CD4-positive, alpha-beta T cell (primary cell): ENCODE measurements at places on chromosomes 7 and 10. TPM values are rescaled to one million over a fixed set of nuclear protein-coding genes. Genes with fewer than 3 reads are reported as not detected.

The PLAC9 gene
- total RNA-seq, result not detected

The OR6B1 gene
- not detected for total RNA-seq

The AGR2 gene
- not detected for total RNA-seq

The ACSM6 gene
- total RNA-seq, result not detected

The SUGCT gene
- total RNA-seq, result 1.2 TPM

The TMEM120A gene
- 10.0 TPM for total RNA-seq

The OR2A42 gene
- not detected for total RNA-seq

The TDRD1 gene
- not detected for total RNA-seq

The CRYGN gene
- 0.14 TPM for total RNA-seq

GRCh38 chr10:10096296-10096695 lies 921.4 kb upstream of the CELF2 start:
- H3K36me3 ChIP-seq, result no peaks in the 10 kb centered on the region
- DNase-seq, result no peak
- no peaks in the 10 kb centered on the region for H3K27me3 ChIP-seq
- no peak overlapping the region for H3K4me3 ChIP-seq
- H3K27ac ChIP-seq, result no peak overlapping the region

GRCh38 chr7:83574616-83575015 lies 74.3 kb downstream of the SEMA3E start:
- H3K27me3 ChIP-seq, result no peaks in the 10 kb centered on the region
- DNase-seq, result no peak
- no peak overlapping the region for H3K4me3 ChIP-seq
- H3K27ac ChIP-seq, result no peak overlapping the region
- H3K36me3 ChIP-seq, result no peaks in the 10 kb centered on the region

DNA sequence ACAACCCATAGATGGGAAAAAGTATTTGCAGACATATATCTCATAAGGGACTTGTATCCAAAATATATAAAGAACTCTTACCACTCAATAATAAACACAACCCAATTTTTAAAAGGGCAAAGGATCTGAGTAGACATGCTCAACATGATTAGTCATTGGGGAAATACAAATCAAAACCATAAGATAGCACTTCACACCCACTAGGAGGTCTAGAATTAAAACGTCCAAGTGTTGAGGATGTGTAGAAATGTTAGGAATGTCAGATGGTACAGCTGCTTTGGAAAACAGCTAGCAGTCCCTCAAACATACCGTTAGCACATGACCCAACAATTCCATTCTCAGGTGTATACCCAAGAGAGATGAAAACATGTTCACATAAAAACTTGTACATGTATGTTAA lies 8.3 kb downstream of the PSTK start:
- DNase-seq, result no peak
- no peak overlapping the region for H3K4me3 ChIP-seq
- H3K4me1 ChIP-seq, result no peaks in the 10 kb centered on the region
- no peaks in the 10 kb centered on the region for H3K27me3 ChIP-seq
- H3K27ac ChIP-seq, result no peak overlapping the region

DNA sequence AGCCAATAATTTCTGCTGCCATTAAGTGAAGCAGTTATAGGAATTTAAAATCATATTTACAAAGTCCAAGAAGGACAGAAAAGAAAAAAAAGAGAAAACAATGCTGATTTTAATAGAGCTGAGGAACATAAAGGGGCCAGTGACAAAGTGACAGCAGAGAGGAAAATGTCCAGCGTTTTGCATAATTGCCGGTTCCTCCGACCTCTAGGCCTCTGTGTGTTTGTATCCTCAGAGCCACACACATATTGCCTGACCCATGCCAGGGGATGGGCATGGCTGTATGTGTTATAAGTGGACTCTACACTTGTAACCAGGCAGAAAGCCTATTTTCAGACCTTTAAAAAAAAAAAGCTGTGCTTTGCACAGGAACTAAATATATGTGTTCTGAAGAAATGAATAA lies 366.8 kb upstream of the C7orf33 start:
- no peak for DNase-seq
- no peaks in the 10 kb centered on the region for H3K4me1 ChIP-seq
- no peak overlapping the region for H3K27ac ChIP-seq
- H3K4me3 ChIP-seq, result no peak overlapping the region
- H3K36me3 ChIP-seq, result no peaks in the 10 kb centered on the region

DNA sequence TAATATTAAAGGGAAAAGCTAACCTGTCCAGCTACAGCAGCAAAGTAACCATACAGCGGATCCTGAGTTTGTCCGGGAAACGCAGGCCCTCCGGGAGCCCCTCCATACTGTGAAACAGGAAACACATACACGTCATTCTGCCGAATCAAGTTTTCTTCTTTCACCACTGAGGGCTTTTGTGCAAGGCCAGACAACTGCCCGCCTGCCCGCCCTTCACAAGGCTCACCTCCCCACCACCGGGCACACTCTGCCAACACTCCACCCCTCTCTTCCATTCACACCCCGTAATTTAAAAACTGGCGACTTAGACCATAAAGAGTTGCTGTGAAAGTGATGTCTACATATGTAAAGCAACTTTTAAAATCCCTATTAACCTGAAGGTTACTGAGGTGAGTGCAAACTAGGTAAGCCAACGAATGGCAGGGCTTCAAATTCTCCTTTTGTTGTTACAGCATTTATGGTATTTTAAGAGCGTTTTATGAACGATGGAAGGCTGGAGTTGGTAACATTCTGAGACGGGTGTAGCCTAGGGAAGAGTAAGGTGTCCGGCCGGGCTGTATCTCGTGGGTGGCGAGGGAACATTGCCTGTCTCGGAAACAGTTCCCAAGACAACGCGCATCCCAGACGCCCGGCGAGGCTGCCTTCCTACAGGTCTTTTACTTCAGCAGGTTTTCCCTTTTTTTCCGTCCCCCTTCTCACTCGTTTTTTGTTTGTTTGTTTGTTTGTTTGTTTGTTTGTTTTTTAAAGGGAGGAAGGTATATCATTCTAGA lies 817 bp downstream of the SRI start:
- H3K4me3 ChIP-seq, result peak overlapping the region; percentile 74
- no peak for DNase-seq
- peak overlapping the region; percentile 58 for H3K27ac ChIP-seq
- H3K4me1 ChIP-seq, result peaks cover 24% of the 10 kb centered on the region
- H3K27me3 ChIP-seq, result no peaks in the 10 kb centered on the region
- peaks cover 32% of the 10 kb centered on the region for H3K36me3 ChIP-seq

- H3K27me3 ChIP-seq, result no peaks in the 10 kb centered on the region
- H3K4me3 ChIP-seq, result no peak overlapping the region
- H3K4me1 ChIP-seq, result no peaks in the 10 kb centered on the region
- DNase-seq, result no peak
- H3K36me3 ChIP-seq, result no peaks in the 10 kb centered on the region
- H3K27ac ChIP-seq, result no peak overlapping the region
Observed at GRCh38 chr7:14754631-14755030, 147.9 kb downstream of the DGKB start.

DNA sequence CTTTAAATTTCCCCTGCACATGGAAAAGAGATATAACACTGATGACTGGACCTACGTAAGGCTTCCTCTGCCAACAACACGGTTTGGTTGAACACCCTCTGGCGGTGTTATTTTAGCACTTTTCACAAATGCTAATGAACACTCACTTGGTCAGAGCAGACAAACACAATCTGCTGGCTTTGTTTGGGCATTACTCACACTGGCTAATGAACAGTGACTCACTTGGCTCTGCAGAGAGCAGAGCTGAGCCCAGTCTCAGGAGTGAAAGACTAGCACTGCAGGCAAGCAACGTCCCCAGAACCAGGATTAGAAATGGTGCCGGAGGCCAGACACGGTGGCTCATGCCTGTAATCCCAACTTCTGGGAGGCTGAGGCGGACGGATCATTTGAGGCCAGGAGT lies 430.8 kb downstream of the PLXNA4 start:
- no peak overlapping the region for H3K27ac ChIP-seq
- no peaks in the 10 kb centered on the region for H3K27me3 ChIP-seq
- H3K36me3 ChIP-seq, result no peaks in the 10 kb centered on the region
- no peak overlapping the region for H3K4me3 ChIP-seq

DNA sequence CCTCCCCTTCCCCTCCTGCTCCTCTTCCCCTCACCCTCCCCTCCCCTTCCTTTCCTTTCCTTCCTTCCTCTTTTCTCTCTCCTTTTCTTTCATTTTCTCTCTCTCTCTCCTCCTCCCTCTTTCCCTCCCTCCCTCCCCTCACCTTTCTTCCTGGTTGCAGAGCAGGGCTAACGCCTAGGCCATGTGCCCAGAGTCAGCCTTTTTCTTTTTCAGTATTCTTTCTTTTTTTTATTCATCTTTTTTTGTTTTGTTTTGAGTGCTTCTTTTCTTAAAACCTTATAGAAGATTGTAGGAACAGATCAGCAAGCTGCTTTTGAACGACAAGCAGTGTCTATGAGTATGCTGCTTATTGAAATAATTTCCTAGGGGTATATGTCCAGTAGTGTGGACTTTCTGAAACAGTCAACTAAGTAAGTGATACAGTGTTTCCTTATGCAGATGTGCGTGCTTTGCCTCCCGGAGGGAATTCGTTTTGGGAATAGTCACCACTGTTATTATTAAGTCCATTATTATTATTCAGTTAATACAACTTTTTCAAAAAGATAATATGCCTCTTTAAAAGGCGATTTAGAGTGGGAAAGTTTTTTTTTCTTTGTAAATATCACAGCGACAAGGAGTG lies 219.2 kb downstream of the CAMK1D start:
- H3K27ac ChIP-seq, result no peak overlapping the region
- no peak for DNase-seq
- H3K27me3 ChIP-seq, result no peaks in the 10 kb centered on the region
- no peak overlapping the region for H3K4me3 ChIP-seq

- H3K4me1 ChIP-seq, result peaks cover 2% of the 10 kb centered on the region
- peak; percentile 36 for DNase-seq
- H3K4me3 ChIP-seq, result no peak overlapping the region
- H3K27me3 ChIP-seq, result peaks cover 9% of the 10 kb centered on the region
- no peaks in the 10 kb centered on the region for H3K36me3 ChIP-seq
Observed at GRCh38 chr10:99560277-99561126, 27.8 kb downstream of the NKX2-3 start.

- DNase-seq, result no peak
- no peaks in the 10 kb centered on the region for H3K27me3 ChIP-seq
- H3K4me1 ChIP-seq, result no peaks in the 10 kb centered on the region
- H3K4me3 ChIP-seq, result no peak overlapping the region
- H3K36me3 ChIP-seq, result no peaks in the 10 kb centered on the region
Observed at GRCh38 chr10:79178614-79179163, 109.9 kb downstream of the ZMIZ1 start.

DNA sequence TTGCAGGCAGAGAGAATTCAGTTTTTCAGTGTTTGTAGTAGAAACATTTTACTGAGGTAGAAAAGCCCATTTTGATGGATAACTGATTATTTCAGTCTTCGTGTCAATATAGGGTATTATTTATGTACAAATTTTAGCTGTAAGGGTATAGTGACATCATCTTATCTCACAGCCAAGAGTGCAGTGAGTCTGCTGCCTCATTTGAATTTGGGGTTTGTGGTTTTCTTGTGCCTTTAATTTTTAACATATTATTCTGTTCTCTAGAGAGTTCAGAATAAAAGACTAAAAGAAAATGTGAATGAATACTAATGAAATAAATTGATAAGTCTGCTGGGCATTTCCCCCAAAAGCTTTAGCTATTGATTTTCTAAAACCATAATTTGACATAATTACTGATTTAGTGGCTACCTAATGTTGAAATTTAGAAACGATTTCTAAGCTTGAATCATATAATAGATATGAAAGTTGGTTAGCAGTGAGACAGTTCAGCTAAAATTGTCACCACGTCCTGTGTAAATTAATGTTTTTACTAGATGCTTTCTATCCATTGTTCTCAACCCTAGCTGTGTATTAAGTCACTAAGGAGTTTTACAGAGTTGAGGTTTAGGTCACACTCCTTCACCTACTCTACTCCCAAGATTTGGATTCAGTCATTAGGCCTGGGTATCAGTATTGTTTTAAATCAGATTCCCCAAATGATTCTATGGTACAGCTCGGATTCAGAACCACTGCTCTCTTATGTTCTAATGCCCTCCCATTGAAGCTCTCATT lies 37.3 kb downstream of the ACADSB start:
- H3K27ac ChIP-seq, result no peak overlapping the region
- no peaks in the 10 kb centered on the region for H3K4me1 ChIP-seq
- H3K4me3 ChIP-seq, result no peak overlapping the region
- no peak for DNase-seq
- no peaks in the 10 kb centered on the region for H3K27me3 ChIP-seq
- peaks cover 39% of the 10 kb centered on the region for H3K36me3 ChIP-seq

DNA sequence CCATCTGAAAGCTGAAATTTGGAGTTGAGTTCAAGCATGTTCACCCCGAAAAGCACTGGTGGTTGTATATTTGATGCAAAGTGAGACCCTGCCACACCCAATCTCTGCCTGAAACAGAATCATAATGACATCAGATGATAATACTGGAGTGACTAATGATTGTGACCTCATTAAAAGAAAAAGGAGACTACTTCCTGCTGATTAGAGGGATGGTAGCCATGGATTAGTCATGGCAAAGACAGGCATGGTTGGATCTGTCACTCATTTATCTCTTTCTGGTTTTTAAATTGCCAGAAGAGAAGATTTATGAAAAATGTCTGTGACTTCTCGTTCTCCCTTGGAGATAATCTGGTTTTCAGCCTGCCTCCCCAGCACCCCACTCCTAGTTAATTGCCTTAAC lies 101.2 kb downstream of the BAMBI start:
- H3K36me3 ChIP-seq, result no peaks in the 10 kb centered on the region
- no peak overlapping the region for H3K27ac ChIP-seq
- no peaks in the 10 kb centered on the region for H3K4me1 ChIP-seq
- H3K27me3 ChIP-seq, result no peaks in the 10 kb centered on the region
- DNase-seq, result no peak
- no peak overlapping the region for H3K4me3 ChIP-seq

DNA sequence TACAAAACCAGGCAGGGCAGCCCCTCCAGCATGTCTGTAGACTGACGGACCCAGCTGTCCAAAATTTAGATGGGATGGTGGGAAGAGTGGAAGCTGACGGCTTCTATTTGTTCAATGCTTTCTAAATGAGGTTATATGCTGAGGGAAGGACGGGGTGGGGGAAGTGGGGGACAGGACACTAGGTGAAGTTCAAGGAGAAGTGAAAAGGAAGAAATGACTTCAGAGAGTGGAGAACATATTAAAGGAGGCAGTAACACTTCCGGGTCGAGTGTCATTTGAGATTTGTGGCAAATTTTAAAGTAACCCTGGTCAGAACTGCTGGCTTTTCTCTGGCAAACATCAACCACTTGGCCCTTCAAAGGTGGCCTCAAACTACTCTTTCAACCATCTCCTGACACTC lies 9.4 kb downstream of the PIP4K2A start:
- H3K4me3 ChIP-seq, result no peak overlapping the region
- H3K4me1 ChIP-seq, result peaks cover 77% of the 10 kb centered on the region
- H3K36me3 ChIP-seq, result peaks cover 12% of the 10 kb centered on the region
- H3K27ac ChIP-seq, result no peak overlapping the region
- no peak for DNase-seq
- no peaks in the 10 kb centered on the region for H3K27me3 ChIP-seq

GRCh38 chr10:11626071-11626470 lies 14.6 kb upstream of the USP6NL start:
- no peaks in the 10 kb centered on the region for H3K27me3 ChIP-seq
- DNase-seq, result no peak
- H3K27ac ChIP-seq, result no peak overlapping the region
